ENCODE measurements at places on chromosomes 1 and 21.

DNA sequence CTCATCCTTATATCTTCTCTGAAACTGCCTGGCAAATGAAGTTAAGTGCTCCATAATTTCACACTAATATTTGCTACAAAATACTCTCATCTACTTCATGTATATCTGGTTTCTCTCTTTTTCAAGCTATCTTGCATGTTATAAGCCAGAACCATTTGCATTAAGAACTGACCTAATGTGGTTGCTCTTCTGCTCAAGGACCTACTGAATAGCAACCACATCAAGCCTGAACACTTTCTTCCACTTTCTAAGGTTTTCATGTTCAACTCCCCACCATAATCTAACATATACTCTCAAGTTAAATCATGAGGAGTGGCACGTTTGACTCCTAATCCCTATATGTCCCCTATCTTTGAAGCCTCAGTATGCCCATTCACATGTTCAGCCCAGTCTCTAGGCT is 27.2 kb downstream of the RGS1 start:
- no peak for DNase-seq

GRCh38 chr1:226580625-226581270 is 32.2 kb downstream of the STUM start:
- DNase-seq = no peak

GRCh38 chr1:43044572-43045361 is 86.1 kb upstream of the SLC2A1 start:
- DNase-seq = no peak

DNA sequence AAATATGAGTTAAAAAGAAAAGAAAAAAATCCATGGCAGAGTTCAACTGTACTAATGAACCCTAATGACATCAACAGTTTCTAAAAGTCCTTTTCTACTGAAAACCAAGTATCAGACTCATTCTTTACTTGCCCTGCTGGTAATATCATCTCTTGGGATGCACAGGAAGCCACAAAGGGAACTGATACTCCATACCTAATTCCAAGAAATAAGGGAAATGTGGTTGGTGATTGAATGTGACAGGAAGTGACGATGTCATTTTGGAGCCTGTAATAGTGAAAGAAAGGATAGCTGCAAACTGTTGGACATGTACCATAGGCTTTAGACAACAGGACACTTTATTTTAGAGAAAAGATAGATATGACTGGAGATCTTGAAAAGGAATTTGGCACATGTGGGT is 98.7 kb upstream of the VAV3 start:
- DNase-seq = no peak

DNA sequence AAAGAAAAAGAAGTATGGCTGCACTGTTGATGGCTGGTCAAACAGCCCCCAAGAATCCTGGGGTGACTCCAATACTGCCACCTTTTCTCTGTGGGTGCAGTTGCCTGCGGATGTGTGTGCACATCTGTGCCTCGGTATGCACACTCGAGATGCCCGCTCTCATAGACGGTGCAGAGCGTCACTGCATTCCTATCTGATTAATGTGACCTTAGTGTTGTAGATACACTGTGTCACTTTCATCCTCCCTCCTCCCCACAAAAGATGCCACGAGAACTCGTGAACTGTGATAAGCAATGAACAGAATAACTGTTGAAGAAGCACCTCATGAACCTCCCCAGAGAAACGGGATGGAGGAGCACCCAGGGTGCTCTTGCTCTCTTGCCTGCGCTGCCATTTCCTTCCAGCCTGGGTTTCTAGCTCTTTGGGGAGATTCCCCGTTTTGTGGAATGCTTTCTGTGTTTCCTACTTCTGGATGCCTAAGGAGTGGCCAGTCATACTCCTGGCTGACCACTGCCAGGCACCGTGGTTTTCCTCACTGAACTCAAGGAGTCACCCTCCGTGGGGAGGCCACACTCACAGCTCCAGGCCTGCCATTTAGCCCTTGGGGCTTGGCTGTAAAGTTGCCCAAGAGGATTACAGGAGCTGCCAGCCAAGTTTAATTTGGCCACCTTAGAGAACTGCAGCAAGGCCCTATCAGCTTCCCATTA is 32.0 kb downstream of the NTPCR start:
- DNase-seq = no peak

GRCh38 chr1:111801071-111801850 is 45.6 kb downstream of the DDX20 start:
- DNase-seq = no peak

DNA sequence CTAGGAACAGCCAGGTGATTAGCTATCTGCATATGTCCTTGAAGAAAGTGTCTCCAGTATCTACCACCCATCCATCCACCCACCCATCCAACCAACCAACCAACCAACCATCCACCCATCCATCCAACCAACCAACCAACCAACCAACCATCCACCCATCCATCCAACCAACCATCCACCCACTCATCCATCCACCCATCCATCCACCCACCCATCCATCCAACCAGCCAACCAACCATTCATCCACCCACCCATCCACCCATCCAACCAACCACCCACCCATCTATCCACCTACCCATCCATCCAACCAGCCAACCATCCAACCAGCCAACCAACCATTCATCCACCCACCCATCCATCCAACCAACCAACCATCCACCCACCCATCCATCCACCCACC is 12.1 kb downstream of the C21orf58 start:
- no peak for DNase-seq

DNA sequence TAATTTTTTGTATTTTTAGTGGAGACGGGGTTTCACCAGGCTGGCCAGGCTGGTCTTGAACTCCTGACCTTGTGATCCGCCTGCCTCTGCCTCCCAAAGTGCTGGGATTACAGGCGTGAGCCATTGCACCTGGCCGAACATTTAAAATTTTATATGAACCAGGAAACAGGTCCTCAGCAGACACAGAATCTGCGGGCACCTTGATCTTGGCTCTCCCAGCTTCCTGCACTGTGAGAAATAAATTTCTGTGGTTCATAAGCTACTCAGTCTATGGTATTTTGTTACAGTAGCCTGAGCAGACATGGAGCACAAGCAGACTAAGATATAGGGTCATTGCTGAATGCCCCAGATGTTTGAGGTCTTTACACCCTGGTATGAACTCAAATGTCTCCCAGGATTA is 23.6 kb upstream of the CTH start:
- no peak for DNase-seq

GRCh38 chr1:187877220-187877619 is 1048.5 kb downstream of the PLA2G4A start:
- DNase-seq = no peak

DNA sequence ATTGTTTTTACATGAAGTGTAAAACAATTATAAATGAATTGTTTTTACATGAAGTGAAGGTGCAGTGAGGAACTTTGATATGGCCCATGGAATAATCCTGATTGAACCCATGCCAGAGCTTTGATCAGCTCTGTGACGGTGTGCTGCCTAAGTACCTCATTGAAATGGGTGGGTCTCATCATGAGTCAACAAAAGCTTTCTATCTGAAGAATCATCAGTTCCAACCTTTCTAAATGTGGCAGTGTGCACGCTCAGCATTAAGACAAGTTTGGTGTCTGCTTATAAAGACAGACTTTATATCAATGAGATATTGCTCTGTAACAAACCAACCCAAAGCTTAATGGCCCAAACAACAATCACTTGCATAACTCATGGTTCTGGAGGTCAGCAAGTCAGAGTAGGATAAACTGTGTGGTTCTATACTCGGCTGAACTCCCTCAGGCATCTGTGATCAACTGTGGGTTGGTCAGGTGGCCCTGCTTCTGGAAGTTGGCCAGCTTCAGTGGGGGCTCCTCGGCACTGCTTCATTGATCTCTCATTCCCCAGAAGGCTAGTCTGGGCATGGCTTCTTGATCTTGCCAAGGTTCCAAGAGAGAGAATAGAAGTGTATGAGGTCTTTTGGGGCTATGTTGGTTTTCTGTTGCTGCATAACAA is 258.0 kb downstream of the LTN1 start:
- DNase-seq = no peak
